Right atrium auricular region (tissue), 2 donors: ENCODE measurements at places on chromosomes 12 and 14. TPM values are rescaled to one million over a fixed set of nuclear protein-coding genes. Genes with fewer than 3 reads are reported as not detected.

GRCh38 chr14:39434401-39434800 lies 2.2 kb upstream of the FBXO33 start:
- DNase-seq = no peak
- H3K27ac ChIP-seq = no peak overlapping the region
- H3K36me3 ChIP-seq = no peaks in the 10 kb centered on the region
- H3K4me3 ChIP-seq = no peak overlapping the region

DNA sequence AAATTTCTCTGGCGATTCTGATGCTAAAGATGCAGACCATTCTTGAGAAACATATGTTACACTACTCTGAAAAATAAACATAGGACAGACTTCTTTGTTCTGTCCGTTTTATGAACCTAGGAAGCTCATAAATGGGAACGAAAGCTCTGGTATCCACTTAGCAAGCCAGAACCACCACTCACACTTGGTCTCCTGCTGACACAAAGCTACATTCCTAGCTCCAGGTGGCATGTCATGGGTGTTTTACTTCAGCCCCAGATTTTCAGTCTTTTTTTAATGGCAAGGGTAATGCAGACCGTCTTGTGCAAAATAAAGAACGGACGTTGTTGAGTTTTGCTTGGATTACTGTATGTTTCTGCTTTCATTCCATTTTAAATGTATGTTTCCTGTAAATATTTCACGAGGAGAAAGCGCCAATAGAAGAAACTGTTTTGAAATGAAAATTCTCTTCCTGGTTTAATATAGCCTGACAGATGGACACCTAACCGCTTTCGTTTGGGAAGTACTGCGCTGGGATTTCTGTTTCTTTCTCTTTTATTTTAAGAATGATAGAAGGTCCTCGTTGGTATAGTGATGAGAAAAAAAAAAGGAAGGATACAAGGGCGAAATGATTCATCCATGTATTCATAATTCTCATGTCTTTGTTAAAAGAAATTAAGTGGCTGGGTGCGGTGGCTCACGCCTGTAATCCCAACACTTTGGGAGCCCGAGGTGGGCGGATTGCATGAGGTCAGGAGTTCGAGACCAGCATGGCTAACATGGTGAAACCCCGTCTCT lies 871 bp upstream of the COQ5 start:
- peak overlapping the region; percentile 94 for H3K27ac ChIP-seq
- H3K4me1 ChIP-seq = no peaks in the 10 kb centered on the region
- H3K36me3 ChIP-seq = no peaks in the 10 kb centered on the region
- H3K4me3 ChIP-seq = peak overlapping the region; percentile 86
- H3K27me3 ChIP-seq = no peaks in the 10 kb centered on the region
- DNase-seq = no peak

The NOP9 gene
- 15.5 TPM for total RNA-seq

GRCh38 chr12:111440631-111441030 lies 34.9 kb downstream of the SH2B3 start:
- peak overlapping the region; percentile 46 for H3K27ac ChIP-seq
- no peak overlapping the region for H3K4me3 ChIP-seq
- H3K27me3 ChIP-seq = no peaks in the 10 kb centered on the region
- H3K4me1 ChIP-seq = peaks cover 96% of the 10 kb centered on the region
- H3K36me3 ChIP-seq = peaks cover 11% of the 10 kb centered on the region

The A2ML1 gene
- not detected for total RNA-seq

DNA sequence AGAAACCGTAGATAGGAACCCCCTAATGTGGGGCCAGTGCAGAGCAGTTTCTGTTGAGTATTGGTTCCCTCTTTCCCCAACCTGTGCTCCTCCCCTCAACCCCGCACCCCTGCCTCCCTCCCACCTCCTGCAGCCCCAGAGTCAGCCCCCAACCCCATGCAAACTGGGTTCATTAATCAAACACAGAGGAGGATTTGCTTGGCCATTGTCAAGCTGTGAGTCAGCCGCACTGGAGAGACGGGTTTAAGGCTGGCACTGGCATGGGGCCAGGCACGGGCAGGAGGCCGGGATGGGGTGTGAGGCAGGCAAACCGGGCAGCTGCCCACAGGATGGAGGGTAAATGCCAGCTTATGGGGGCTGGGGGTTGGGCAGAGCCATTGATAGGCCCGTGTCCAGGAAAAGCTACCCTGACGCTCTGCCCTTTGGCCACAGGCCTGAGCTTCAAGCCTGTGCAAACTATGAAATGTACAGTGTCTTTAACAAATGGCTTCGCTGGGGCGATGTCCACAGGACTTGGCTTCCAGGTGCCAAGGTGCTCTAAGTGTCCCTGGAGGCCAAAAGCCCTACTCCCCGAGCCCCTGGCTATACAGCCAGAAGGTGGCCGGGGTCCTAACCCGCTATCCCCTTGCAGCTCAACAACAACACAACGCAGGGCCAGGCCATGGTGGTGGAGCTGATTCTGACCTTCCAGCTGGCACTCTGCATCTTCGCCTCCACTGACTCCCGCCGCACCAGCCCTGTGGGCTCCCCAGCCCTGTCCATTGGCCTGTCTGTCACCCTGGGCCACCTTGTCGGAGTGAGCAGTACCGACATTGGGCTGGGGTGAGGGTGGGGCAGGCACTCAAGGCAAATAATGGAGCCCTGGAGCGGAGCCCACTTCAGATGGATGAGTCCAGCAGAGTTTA lies 1.4 kb downstream of the AQP5 start:
- peak overlapping the region; percentile 8 for H3K27ac ChIP-seq
- no peaks in the 10 kb centered on the region for H3K27me3 ChIP-seq
- DNase-seq = no peak
- H3K36me3 ChIP-seq = no peaks in the 10 kb centered on the region
- H3K4me3 ChIP-seq = no peak overlapping the region

- DNase-seq = no peak
- H3K4me3 ChIP-seq = no peak overlapping the region
- no peaks in the 10 kb centered on the region for H3K36me3 ChIP-seq
- no peak overlapping the region for H3K27ac ChIP-seq
- H3K4me1 ChIP-seq = peaks cover 21% of the 10 kb centered on the region
- no peaks in the 10 kb centered on the region for H3K27me3 ChIP-seq
Observed at GRCh38 chr14:24920265-24921075, 129.5 kb downstream of the STXBP6 start.

GRCh38 chr14:56874375-56874774 lies 64.1 kb upstream of the OTX2 start:
- no peaks in the 10 kb centered on the region for H3K27me3 ChIP-seq
- H3K27ac ChIP-seq = no peak overlapping the region
- no peak overlapping the region for H3K4me3 ChIP-seq
- no peak for DNase-seq

- no peaks in the 10 kb centered on the region for H3K27me3 ChIP-seq
- no peaks in the 10 kb centered on the region for H3K4me1 ChIP-seq
- H3K4me3 ChIP-seq = no peak overlapping the region
Observed at GRCh38 chr12:124036657-124037109, 63.7 kb downstream of the ZNF664 start.

GRCh38 chr12:55927588-55928502 lies at the start of gene PYM1:
PYM1 (minus strand) TSS chr12:55927894; CDS start chr12:55927761, 133 bp downstream.
- peak within 1 kb of the TSS; percentile 94 for H3K27ac ChIP-seq
- peak within 1 kb of the TSS; percentile 93 for H3K4me3 ChIP-seq
- no peaks in the 10 kb centered on the region for H3K4me1 ChIP-seq
- H3K27me3 ChIP-seq = no peaks in the 10 kb centered on the region
- H3K36me3 ChIP-seq = no peaks in the 10 kb centered on the region

DNA sequence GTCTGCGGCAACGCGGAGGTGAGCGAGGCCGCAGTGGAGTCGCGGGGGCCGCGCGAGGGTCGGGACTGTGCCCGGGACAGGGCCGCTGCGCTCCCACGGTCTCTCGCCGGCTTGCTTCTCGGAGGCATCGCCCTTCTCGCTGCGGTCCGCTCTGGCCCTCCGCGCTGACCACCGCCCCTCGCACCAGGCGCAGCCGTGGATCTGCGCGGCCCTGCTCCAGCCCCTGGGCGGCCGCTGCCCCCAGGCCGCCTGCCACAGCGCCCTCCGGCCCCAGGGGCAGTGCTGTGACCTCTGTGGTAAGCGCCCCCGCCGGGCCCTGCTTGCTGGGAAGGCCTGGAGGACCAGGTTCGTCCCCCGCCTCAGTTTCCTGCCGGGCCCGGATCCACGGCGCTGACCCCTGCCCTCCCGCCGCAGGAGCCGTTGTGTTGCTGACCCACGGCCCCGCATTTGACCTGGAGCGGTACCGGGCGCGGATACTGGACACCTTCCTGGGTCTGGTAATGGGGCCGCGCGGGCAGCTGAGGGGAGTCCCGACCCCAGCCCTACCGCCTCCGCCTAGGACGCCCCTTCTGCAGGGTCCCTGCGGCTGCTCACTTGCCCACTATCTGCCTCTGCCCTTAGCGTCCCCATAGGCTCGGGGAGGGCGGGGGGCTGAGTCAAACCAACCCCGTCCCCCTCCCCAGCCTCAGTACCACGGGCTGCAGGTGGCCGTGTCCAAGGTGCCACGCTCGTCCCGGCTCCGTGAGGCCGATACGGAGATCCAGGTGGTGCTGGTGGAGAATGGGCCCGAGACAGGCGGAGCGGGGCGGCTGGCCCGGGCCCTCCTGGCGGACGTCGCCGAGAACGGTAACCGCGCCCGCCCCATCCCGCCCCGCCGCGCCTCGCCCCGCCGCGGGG lies 7.0 kb downstream of the AMN start:
- H3K4me3 ChIP-seq = no peak overlapping the region
- H3K27me3 ChIP-seq = peaks cover 5% of the 10 kb centered on the region
- H3K4me1 ChIP-seq = no peaks in the 10 kb centered on the region
- H3K27ac ChIP-seq = no peak overlapping the region
- DNase-seq = no peak

DNA sequence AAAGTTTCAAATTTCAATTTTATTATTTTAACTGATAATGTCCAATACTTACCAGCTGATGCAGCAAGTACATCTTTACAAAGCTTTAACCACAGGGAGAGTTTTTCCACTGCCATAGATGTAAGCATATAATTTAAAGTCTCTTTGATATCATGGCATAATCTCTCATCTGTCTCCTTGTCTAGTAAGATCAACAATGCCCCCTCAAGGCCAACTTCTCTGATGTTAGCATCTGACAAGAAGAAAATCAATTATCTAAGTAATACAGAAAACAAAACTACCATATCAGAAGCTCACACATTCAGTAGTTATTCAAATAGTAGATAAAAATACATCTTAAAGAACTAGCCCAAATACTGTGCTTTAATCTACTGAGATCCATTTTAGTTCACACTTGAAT lies 94.2 kb downstream of the HEATR5A start:
- DNase-seq = no peak
- H3K36me3 ChIP-seq = peaks cover 14% of the 10 kb centered on the region
- no peaks in the 10 kb centered on the region for H3K27me3 ChIP-seq
- no peak overlapping the region for H3K4me3 ChIP-seq
- H3K27ac ChIP-seq = no peak overlapping the region
- H3K4me1 ChIP-seq = no peaks in the 10 kb centered on the region

DNA sequence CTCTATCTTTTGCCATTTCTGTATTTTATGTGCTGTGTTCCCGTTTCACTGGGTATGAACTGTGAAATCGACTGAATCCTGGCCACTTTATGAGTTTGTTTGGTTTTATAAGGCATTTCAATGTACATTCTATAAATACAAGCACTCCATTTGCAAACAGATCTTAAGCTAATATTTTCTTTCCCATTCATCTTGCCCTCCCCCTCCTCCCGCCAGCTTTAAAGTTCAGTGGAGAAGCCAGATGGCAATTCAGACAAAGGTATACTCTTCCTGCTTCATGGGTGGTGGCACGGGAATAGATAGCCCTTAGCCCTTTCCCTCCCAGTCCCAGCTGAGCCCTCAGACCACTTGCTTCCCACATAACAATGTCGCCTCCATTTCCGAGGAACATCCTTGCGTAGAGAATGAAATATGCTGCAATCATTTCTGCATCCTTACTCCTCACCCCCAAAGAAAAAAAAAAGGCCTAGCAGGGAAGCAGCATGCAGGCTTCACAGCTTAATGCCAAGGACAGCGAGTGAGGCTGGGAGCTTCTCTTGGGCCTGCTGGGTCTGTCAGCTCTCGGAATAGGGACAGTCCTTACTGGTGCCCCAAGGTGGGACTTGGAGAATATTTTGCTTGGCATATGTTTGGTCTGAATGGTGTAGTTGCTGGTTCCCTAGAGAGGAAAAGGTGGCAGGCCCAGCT lies 52.8 kb upstream of the SRSF5 start:
- no peak overlapping the region for H3K27ac ChIP-seq
- no peak for DNase-seq
- no peak overlapping the region for H3K4me3 ChIP-seq

The PARPBP gene
- 2.2 TPM for total RNA-seq

GRCh38 chr12:132582058-132582420 lies 28.3 kb downstream of the LRCOL1 start:
- no peak for DNase-seq
- H3K4me3 ChIP-seq = peak overlapping the region; percentile 44
- peaks cover 15% of the 10 kb centered on the region for H3K36me3 ChIP-seq
- no peak overlapping the region for H3K27ac ChIP-seq
